ENCODE measurements at places on chromosomes 13 and 19.

DNA sequence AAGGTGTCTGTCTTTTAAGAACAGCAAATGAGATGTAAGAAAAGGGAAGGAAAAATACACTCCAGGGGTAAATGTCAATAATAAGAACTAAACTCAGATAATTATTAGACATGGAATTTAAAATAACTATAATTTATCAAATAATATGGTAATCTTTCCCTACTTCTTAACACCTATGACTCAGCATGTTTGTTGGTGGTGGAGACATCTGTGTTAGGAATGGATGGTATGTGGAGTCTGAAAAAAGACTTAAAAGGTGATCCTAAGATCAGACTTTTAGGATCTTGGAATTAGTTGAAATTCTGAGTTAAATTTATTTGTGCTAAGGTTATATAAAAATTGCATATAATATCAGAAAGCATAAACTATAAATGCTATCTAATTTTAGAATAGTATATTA, 915.1 kb downstream of the SLITRK5 start:
- DNase-seq: no peak

DNA sequence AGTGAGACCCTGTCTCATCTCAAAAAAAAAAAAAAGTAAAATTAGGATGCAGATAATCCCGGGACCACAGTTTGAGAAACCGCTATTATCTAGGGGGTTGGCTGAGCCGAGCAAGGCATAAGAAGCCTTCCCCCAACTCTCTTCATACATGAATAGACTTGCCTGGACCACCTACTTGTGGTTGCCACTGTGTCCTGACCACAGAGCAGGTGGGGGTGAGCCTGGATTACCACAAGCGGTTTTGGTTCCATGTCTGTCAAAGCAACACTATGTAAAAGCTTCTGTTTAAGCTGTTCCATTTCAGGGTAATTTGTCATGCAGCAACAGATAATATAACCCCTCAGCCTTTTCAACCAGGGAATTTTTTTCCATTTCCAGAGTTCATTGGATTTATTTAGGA, 3.3 kb upstream of the NAPA start:
- no peak for DNase-seq

GRCh38 chr19:3365093-3365835, 1.1 kb upstream of the NFIC start:
- DNase-seq: no peak

DNA sequence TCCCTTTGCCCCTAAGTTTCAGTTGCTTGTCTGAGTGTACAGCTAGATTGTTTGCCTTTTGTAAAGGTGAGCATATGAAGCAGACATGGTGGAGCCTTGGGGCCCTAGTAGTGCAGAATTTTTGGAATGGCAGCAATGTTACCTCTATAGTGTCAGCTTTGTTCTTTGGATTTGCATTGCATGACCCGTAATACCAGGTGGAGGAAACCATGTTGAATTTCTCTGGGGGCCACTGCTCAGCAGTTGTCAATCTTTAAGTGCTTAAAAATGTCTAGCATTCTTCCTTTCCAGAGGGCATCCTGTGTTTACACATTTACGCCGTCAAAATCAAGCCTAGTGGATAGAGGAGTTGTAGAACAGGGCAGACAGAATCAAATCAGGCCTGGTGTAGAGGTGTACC, 303.3 kb downstream of the ATP8A2 start:
- DNase-seq: no peak

- no peak for DNase-seq
Observed at GRCh38 chr13:98825659-98826058, 73.2 kb upstream of the SLC15A1 start.

Measured in stimulated activated CD8-positive, alpha-beta memory T cell treated with anti-CD3 and anti-CD28 coated beads, Interleukin-7, amount 100 ng/mL, for 1 hour (primary cell).